ENCODE measurements at places on chromosomes 3 and 15.
A peak's percentile ranks its signal among the peaks of the same experiment; 100 is the strongest.

DNA sequence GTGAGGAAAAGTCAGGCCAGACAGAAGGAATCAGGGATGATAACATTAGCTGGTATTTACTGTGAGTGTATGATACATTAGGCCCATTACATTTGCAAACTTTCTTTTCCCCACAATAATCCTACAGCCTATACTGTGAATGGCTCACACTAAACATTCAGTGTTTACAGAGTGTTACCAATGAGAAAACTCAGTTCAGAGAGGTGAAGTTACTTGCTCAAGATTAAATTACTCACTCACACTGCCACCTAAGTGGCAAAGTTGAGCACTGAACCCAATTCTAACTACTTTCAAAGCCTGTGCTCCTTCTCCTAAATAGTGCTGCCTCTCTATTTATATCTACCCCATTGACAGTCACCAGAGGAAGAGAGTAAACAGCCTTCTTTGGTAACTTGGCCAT lies 8.5 kb downstream of the XPC start:
- DNase-seq, result no peak

DNA sequence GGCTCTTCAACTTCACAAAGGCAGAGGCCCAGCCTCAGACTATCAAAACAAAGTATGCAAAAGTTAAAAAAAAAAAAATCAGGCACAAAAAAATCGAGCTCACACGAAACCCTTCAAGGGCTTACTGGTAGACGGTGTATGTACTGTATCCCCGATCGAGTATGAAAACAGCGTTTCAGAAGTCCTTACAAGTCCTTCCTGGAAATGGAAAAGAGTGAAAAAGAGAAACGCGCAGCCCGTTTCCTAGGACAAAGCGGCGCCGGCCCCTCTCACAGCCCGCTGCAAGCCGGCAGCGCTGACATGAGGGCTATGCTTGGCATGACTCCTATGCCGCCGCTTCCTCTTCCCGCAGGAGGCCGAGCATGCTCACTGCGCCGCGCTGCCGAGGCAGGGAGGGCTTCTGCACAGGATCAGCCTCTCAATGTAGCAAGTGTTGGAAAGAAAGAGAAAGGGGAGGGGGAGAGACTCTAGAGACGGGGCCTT lies at the start of gene VGLL4:
Gene VGLL4 (minus strand): TSS at position 311 of the 483 bp plus-strand sequence. CDS start 397 bp downstream, outside the sequence.
- peak; percentile 92 for DNase-seq

DNA sequence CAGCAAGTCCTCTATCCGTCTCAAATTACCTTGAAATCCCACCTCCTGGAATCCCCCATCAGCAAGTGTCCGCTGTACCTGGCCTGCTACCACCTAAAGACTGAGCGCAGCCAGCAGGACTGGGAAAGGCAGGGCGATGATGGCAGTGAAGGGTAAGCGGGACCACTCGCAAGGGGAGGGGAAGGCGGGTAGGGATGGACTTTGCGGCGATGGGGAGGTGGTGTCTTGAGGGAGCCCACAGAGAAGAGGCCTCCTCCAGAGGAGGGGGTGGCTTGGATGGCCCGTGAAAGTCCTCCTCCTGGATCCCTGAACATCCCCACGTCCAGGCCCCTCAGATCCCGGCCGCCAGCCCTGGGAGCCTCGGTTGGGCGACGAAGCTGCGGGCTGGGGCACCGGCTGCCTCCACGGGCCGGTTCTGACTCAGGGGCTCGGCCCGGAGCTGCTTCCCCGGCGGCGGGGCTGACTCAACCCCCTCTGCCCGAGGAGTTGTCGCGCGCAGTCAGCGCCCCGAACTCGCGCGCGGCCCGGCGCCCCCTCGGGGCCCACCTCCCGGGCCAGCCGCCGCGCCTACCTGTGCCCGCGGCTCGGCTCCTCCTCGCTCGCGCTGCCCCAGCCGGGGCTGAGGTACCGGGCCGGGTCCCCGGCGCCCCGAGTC lies 512 bp downstream of the LARP6 start:
- no peak for DNase-seq

- peak; percentile 63 for DNase-seq
Observed at GRCh38 chr3:194140520-194141414, 4.8 kb downstream of the HES1 start.

- no peak for DNase-seq
Observed at GRCh38 chr3:116405231-116405630, 40.1 kb downstream of the LSAMP start.

DNA sequence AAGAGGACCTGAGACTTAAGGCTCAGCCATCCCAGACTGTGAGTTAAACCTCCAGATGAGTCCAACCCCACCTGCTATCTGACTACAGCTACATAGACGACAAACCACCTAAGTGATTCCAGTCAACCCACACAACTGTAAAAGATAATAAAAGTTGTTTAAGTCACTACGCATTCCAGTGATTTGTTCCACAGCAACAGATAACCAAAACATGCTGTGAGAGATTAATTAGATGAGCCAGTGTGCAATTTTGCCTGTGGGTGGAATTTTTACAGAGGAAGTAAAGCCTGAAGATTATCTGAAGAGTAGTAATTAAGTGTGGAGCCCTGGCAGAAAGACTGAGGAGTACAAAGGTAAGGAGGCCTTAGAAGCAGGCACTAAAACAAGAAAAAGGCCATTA lies 5.4 kb downstream of the BTBD1 start:
- no peak for DNase-seq

GRCh38 chr3:4340077-4340410 lies 36.9 kb downstream of the SETMAR start:
- no peak for DNase-seq

DNA sequence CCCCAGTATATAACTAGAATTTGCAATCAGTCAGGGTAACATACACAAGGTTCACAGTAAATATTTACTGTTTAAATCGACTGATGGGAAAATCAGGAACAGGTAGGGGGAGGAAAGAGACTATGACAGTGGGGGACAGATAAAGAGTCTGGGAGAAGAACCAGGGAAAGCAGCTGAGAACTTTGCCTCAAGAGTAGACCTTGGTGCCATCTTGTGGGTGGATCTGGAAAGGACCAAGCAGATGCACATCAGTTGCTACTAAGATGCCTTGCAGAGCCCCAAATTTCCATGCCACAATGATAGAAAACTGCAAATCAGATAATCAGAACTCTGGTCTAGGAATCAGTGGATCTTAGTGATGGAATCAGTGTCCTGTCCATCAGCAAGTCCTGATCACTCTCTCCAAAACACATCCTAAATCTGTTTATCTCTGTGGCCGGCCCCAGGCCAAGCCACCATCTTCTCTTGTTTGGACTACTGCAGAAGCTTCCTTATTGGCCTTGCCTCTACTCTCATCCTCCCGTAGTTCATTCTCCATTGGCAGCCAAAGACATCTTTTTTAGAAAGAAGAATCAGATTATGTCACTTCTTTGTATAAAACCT lies 62.7 kb downstream of the PDE8A start:
- DNase-seq, result peak; percentile 75

- no peak for DNase-seq
Observed at GRCh38 chr3:8324747-8325146, 176.9 kb upstream of the LMCD1 start.

- no peak for DNase-seq
Observed at GRCh38 chr15:86942285-86942684, 862.6 kb downstream of the AGBL1 start.

GRCh38 chr3:179717219-179717618 lies 64.4 kb downstream of the USP13 start:
- no peak for DNase-seq

DNA sequence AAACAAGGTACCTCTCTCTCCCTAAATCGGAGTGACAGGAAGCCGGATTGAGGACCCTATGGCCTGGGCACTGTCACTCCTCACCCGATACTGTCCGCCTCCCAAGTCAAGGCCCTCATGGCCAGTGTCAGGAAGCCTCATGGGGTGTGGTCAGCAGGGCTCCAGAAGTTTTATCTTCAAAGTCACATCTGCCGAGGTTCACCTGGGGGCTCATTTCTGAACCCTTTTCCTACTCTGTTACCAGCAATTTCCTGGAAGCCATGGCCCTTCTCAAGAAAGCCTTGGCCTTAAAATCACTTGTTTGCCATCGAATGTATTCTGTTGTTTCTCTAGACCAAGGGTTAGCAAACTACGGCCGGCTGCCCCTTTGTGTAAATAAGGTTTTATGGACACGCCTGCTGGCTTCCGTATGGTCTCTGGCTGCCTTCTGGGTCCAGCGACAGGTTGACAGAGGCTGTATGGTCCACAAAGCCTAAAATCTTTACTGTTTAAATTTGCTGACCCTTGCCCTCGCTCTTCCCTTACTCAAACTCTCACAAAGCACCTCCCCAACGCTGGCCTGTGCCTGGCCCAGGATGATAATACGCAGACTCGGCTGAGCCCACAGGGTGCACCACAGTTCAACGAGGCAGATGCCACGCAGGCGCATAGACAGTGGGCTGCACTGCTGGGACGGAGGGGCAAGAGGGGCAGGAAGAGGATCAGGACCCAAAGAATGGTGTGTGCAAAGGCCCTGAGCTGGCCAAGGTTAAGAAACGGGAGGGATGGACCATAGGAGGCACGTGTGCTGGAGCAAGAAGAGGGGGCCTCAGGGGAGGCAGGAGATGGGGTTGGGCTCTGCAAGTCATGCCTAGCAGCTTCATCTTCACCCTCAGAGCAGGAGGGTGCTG lies 24.7 kb upstream of the DUSP7 start:
- DNase-seq, result no peak

- no peak for DNase-seq
Observed at GRCh38 chr3:103127737-103128136, 692.9 kb downstream of the ZPLD1 start.

DNA sequence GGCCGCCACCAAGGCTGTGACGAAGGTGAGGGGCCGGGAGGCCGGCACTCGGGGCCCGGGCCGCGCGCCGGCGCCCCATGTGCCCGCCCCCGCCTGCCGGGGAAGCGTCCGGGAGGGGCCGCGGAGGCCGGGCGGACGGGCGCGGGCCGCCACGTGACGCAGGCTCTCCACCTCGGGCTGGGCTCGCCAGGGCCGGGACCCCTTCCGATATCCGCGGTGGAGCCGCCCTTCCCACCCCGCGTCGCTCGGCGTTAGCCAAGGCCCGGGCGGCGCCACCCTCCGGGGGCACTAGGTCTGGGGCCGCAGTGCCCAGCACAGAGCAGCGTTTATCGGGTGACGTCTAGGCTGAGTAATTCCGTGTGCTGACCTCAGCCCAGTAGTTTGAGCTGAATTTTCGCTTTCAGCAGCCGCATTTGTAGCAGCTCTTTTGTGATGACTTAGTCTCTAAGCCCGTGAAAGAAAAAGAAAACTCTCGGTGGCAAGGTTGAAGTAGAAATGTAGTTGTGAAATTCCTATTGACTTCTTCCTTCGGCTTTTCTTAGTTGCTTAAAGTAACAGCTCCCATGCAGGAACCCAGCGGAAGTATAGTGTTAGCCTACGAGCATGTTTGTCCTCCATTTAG lies 885 bp downstream of the CDV3 start:
- peak; percentile 74 for DNase-seq

GRCh38 chr3:10379961-10380360 lies 59.0 kb upstream of the SEC13 start:
- no peak for DNase-seq

DNA sequence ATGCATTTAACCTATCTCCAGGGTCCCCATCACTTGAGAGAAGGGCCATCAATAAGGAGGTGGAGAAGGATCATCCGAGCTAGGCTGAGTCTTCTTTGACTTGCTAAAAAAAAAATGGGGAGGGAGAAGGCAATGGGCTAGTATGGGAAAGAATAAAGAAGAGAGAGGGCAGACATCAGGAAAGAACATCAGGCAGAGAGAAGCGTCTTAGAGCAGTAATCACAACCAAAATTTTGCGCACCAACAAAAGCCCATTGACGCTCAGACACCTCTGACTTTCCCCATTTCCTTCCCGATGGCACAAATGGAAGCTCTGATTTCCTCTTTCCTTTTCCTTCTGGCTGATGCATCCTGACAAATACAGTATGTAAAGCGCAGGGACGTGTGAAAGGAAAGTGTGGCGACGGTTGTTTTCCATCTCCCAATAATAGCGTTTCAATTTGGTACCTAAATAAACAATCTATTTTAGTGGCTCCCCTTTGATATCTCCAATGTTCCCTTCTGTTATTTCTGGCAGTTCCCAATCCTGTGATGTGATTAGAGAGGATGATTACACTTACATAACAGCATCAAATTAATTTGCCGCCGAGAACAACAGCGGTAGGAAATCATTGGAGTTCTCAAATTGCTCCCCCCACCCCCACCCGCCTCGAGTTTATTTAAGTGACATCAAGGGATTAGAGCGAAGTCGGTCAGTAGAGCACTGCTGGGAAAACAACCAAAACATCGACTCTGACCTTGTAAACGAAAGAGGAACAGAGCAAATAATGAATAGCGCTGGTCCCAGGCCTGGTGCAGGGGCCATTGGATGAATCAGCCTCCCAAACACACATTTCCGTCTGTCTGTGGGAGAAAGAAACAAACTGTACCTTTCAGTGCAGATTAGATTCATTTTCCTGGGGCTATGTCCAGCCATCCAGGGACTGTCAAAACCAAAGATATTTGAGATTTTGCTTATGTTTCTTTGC lies 273.3 kb upstream of the ICE2 start:
- peak; percentile 27 for DNase-seq

DNA sequence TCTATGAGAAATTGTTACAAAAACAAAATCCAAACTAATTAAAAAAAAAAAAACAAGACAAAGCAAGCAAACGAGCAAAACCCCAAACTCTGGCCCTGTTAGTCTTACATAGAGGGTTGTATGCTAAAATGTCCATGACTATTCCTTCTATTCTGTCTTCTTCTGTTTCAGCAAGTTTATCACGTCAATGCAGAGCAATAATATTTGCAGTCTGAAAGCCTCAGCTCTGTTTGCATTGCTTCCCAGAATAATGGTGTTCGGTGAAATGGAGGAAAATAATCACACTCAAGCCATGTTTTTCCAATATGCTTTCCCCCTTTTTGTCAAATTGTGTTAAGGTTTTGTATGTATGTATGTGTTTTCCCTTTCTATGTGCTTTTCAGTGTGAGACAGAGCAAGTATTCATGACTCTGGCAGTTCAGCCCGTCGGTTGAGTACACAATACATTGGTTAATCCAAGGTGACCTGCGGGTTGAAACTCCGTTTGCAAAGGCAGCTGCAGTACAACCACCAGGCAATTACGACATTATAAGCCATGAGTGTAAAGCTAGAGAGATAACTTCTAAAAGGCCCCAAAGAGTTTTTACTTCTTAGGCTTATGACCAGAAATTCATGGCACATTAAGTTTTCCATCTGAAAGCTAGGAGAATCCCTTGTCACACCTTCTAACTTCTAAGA lies 34.9 kb upstream of the MAGI1 start:
- DNase-seq, result no peak

DNA sequence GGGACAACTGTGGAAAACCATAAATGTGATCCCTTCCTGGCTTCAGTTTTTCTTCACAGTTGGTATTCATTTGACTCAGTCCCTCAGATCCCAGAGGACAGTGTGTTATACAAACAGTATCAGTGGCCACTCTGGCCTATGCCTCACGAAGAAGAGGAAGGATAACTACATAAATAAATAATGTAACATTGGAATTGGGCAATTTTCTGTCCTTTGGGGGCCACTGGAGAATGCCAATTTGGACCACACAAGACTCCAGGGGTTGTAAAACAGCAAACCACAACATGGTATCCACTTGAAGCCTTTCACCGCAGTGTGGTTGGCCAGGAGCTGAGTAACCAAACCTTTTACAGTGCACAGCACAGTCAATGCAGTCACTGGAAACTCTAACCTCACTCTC lies 1077.0 kb downstream of the ROBO2 start:
- no peak for DNase-seq

Measured in colonic mucosa (tissue), 4 donors.